ENCODE measurements at places on chromosomes 11 and 22.

DNA sequence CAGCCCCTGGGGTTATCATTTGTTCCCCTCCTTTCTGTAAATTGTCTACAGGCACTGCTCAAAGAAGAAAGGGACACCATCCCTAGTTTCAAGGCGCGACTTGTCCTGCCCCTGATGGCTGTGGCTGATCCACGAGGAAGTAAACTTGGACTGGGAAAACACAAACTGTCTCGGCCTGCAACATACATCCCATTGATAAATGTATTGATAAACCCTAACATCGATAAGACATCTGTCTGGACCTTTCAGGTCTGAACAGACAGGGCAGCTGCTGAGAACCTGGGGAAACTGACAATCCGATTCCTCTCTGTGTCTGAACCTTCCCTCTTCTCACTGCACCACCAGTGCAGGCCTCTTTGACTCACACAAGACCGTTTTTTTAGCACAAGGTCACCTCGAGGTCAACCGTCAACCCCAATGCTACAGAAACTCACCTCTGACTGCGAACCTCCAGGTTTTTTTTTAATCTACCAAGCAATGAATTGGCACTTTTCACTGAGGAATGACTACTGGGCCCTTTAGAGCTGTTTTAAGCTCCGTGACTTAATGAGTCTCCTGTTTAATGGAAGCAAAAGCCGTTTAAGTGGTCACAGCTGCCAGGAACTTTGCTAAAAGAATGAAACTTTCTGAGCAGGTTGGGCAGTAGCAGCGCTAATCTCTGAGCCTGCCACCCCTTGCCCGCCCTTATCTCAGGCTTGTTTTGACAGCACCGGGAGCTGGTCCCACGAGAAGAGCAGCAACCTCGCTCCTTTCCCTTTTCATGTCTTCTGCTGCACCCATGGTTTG lies 203.8 kb upstream of the TMEM45B start:
- no peak for DNase-seq

- DNase-seq, result no peak
Measured at GRCh38 chr11:69357458-69358397, 63.8 kb downstream of the MYEOV start.

GRCh38 chr11:22510010-22510409 lies 115.6 kb downstream of the FANCF start:
- no peak for DNase-seq

- no peak for DNase-seq
Measured at GRCh38 chr11:17401841-17402240, 13.4 kb upstream of the KCNJ11 start.

DNA sequence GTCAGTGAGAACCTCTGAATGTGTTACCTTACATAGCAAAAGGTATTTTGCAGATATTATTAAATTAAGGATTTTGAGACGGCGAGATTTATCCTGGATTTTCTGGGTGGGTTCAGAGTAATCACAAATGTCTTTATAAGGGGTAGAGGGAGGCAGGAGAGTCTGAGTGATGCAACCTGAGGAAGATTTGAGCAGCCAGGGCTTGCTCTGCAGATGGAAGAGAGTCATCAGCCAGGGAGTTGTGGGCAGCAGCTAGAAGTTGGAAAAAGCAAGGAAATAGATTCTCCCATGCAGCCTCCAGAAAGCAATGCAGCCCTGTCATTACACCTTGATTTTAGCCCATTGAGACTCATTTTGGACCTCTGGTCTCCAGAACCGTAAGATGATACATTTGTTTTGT lies 4.1 kb upstream of the WDR74 start:
- DNase-seq, result no peak

- no peak for DNase-seq
Measured at GRCh38 chr11:70545610-70545912, 147.2 kb downstream of the CTTN start.

DNA sequence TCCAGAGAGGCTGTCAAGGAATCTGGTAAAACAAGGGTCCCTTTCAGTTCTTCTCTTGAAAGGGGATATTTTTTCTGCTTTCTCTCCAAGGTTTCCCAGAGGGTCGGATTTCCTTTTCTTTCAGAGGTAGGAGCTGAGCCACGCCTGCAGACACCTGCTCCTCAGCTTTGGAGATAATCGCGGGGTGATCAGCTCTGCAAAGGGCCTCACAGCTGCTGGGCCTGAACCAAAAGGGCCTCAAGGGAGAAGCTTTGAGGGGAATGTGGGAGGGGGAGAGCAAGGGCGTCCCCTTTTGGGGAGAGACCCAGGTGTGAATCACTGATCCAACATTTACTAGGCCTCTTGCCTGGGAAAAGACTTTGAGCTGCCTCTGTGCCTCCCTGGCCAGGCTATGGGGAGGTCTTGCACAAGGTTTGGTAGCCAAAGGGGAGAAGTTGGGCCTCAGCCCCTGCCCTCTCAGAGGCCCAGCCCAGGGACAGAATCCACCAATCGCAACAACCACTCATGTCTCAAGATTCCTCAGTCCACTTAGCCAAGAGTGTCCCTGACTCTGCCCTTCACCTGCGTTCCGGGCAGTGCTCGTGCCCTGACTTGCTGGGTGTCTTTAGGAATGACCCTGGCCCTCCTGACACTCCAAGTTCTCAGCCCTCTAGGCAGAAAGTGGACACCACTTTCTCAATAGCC lies 14.0 kb upstream of the TP53I11 start:
- DNase-seq, result no peak

DNA sequence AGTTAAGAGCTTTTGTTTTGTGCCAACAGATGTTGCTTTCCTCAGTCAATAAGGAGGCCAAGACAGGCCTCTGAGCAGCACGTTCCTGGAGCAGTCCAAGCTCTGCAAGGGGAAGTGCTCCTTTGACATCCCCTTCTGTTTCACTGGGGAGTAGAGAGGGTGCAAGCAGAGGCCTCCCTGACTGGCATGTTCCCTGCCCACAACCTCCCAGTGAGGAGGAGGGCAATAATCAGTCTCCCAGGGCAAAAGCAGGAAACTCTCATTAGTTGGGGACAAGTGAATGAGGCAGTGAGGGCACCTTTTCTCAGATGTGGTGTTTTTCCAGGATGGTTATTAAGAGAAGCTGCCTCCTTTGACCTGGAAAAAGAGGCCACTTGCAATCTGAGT lies 79.5 kb upstream of the ZBED5 start:
- DNase-seq, result no peak

DNA sequence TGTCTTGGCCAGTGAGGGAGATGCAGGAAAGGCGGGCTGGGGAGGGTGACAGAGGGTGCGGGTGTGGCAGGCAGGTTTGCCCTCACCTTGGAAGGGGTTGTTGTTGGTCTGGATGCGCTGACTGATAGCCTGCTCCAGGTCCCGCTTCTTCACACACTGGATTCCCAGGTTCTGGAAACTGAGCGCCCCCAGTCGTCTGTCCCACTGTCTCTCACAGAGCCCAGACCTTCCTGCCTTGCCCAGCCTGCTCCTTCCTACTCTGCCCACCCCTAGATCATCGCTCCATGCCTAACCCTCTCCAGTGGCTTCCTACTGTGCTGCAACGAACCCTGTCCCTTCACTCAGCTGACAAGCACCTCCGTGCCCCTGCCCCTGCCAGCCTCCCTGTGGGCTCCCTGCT lies 2.7 kb downstream of the RELA start:
- DNase-seq, result no peak

All from pulmonary artery endothelial cell (primary cell).